ENCODE measurements at places on chromosomes 2 and 18.

DNA sequence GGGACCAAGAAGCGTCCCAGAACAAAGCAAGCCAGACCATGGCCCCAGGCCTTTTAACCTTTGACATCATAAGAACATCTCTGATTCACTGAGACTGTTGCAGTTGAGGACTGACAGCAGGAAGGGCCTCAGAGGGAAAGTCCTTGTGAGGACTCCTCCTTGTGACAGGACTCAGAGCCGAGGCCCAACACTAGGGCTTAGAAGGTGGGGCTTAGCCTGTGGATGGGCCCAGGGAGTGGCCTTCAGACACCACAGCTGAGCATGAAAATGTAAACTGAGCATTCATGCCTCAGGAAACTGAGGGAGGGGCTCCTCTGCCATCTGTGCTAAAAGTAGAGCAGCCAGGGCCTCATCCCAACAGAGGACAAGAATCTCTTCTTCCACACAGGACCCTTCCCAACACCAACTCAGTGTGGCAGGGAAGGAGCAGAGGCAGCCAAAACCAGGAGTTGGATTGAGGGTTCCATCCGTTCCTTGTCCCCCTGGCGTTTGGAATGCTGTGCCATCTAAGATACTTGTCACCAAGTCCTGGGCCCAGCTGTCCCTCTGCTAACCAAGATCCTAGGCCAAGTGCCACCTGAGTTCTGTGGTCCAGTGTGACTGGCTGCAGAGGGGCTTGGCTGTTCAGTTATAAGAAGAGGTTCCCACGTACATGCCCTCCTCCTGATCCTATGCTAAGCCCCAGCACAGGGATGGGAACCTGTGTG lies 37.5 kb upstream of the CAB39 start:
- DNase-seq = no peak

DNA sequence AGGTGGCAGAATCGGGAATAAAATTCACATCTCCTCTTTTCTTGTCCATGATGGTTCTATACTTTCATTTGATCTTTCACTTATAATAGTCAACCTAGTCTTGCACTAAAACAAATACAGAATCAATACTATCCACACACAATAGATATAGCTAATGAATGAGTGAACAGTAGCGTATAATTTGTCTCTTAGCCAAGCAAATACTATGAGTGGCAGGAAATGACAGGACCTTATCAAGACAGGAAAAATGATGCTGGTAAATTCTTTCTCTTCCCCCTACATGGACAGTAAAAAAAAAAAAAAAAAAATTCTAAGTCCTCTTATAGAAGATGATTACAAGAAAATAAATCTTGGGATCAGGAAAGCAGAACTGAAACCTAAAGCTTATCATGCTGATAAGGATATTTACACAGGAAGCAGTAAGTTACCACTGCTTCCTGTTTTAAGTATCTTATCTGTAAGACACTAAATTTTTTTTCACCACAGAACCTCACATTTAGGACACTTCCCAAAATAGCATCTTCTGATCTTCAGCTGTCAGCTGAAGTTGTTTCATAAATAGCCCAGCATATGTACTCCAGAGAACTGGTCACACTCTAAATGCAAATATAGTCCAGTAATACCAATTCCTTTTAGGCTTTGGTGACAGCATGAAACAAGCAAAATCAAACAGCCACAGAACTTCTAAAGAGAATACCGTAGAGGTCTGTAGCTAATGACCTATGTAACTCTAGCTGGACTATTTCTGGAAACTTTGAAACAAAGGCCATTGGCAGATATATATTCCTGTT lies 27.0 kb downstream of the IRS1 start:
- no peak for DNase-seq

GRCh38 chr2:241560883-241561474 lies 2.4 kb downstream of the BOK start:
- DNase-seq = no peak

- DNase-seq = no peak
Measured at GRCh38 chr18:1993866-1994265, 577.4 kb downstream of the METTL4 start.

DNA sequence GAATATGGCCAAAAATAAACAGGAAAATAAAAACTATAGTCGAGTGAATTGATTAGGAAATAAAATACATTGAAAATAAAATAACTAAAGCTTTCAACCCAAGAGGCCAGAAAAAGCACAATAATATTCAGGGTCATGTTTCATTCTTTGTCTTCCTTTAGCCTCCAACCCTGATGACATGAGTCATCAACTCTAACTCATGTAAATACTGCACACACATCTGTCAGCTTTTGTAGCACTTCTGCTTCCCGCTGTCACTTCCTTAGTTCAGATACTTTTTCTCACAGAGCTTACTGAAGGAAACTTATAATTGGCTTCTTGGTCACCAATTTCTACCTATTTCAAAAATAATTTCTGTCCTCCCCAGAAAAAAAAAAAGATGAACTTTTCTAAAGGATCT lies 112.8 kb downstream of the UPP2 start:
- DNase-seq = no peak

GRCh38 chr18:54203914-54204313 lies 20.6 kb downstream of the MBD2 start:
- no peak for DNase-seq

- DNase-seq = no peak
Measured at GRCh38 chr2:98487806-98488189, 43.1 kb downstream of the INPP4A start.

DNA sequence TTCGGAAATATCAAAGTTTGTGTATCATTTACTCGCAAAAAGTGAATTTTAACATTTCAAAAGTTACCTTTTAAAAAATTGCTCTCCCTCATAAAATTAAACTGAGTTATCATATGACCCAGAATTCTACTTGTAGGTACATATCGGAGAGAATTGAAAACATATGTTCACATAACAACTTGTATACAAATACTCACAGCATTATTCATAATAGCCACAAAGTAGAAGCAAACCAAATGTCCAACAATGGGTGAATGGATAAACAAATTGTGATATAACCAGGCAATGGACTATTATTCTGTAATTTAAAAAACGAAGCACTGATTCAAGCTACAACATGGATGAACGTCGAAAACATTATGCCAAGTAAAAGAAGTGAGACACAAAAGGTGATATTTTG lies 412.0 kb upstream of the TCF4 start:
- DNase-seq = peak; percentile 81

DNA sequence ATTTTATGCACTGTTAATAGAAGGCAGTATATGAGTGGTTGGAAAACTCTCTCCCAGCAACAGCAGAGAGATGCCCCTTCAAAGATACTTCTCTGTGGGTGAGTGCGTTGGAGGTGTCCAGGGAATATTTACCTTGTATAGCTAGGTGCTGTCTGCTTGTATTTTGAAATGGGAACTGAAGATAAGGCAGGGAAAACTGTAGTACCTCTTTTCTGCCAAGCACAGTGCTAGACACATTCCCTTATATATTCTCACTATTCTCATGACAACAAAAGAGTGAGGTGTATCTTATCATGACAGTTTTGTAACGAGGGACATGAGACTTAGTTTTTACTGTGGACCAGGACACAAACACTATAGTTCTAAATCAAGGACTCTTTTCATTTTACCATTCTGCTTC lies 2.1 kb downstream of the TTC39C start:
- no peak for DNase-seq

DNA sequence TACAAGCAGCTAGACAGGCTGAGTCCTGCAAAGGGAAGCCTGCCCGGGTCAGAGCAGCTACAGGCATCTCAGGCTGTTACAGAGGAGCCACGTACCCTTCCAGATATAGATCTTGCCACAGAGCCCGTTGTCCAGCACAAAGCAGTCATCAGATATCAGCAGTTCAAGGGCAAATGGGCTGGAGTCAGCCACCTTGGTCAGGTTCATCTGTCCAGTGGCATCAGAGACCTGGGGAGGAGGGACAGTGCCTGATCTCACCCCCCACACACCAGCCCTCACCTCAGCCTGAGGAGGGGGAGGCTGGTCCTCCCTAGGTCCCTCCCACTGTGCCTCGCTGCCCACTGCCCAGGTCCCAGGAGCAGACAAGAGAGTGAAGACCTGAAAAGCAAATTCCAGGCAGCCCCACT lies 12.2 kb downstream of the CAPG start:
- no peak for DNase-seq
